CD8-positive, alpha-beta memory T cell (primary cell): ENCODE measurements at places on chromosomes 1 and 21.

- DNase-seq: no peak
Observed at GRCh38 chr1:30812076-30812475, 54.5 kb upstream of the LAPTM5 start.

GRCh38 chr21:14977814-14978213, 87.0 kb downstream of the NRIP1 start:
- DNase-seq: no peak

DNA sequence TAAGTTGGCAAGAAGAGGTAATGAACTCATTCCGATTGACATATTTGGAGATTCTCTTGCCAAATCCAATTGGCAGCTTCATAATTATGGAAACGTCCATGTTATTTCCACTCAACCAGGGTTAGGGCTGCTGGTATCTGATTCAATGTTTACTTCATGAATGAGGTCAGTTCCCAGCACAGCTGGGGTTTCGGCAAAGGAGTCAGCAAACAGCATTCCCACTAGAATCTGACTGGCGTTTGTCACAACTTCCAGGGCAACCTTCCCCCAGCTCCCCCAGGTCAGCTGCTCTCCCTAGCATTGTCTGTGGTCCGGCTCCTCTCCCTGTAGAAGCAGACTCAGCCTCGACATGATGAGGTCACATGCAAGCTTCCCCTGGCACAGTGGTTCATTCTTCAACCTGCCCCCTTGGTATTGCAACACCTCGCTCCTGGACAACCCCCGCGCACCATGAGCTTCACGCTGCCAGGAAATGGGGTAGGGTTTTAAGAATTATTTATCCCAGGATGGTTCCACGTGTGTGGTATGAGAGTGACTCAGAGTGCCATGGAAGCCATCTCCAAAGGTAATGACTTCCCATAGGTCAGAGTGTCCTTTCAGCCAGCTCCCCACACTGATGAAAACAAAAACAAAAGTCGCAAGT, 100.7 kb upstream of the SLC25A33 start:
- no peak for DNase-seq

- no peak for DNase-seq
Observed at GRCh38 chr1:98232678-98233077, 311.8 kb upstream of the DPYD start.

DNA sequence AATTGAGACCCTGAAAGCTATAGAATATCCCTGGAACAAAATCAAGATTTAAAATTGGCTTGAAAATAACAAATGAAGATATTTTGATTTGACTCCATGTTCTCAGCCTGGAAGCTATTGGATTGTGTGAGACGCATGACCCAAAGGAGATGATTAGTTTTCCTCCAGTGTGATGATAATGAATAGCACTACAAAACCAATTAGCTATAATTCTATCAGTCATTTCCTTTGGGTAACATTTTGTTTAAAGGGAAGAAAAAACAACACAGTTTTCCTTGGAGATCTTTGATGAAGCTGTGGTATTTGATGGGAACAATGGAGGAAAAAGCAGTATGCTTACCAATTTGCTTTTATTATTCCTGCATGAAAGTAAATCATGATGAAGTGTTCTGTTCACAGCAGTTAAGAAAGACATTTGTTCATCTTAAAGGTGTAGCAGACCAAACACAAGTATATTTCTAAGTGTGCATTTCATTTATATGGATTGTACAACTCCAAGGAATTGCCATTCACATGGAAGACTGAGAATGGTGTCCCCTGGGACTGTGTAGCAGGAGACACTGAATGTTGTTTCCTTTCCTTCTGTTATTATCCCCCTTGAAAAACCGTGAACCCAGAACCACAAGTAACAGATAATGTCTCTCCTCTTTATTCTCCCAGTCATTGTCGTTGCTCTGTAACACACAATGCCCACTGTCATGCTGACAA, 111.4 kb downstream of the CACHD1 start:
- no peak for DNase-seq

- DNase-seq: no peak
Observed at GRCh38 chr1:219247441-219247840, 73.8 kb downstream of the LYPLAL1 start.

DNA sequence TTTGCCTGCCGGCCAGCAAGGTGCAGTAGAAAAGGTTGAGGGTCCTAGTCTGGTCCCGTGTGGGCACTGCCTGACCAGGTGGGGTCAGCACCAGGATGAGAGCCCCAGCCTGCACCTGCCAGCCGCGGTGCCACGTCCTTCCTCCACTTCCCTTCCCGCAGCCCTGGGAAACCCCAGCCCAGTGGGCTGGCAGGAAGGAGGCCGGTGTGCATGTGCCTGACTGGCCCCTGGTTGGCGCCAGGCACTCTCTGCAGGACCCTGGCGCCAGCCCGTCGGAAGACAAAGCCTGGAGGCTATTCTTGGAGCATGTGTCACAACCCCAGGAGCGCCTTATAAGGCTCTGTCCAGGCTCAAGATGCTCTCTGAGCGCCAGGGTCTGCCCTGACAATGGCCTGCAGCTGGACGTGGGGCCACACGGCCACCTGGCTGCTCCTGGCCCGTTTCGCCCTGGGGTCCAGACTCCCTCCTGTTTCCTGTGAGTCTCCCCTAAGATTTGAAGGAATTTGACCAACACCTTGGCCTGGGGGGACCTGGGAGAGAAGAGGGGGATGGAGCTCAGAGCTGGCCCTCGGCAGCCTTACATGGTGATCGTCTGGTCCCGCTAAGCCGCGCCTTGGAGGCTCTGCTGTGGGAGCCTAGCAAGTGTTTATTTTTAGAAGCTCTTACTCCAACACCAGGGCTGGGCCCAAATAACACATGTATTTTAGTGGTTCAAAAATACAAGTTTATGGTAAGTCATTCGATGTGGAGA, 31.9 kb upstream of the POFUT2 start:
- no peak for DNase-seq

- DNase-seq: no peak
Observed at GRCh38 chr1:248752161-248753028, 3.2 kb downstream of the LYPD8 start.

GRCh38 chr1:161497961-161498360, 7.3 kb upstream of the FCGR2A start:
- no peak for DNase-seq

DNA sequence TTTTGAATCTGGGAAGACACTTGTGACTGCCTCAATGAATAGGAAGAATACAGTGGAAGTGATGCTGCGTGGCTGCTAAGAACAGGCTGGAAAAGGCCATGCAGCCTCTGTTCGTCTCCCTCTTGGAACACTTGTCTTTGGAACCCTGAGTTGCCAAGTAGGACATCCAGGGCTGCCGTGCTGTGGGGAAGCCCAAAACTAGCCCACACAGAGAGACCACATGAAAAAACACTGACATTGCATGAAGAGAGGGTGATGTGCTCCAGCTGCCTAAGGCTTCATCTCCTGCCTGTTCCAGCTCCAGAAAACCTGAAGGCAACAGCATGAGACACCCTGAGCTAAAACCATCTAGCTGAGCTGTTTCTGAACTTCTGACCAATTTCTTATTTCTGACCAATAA, 61.1 kb upstream of the GNG4 start:
- no peak for DNase-seq

DNA sequence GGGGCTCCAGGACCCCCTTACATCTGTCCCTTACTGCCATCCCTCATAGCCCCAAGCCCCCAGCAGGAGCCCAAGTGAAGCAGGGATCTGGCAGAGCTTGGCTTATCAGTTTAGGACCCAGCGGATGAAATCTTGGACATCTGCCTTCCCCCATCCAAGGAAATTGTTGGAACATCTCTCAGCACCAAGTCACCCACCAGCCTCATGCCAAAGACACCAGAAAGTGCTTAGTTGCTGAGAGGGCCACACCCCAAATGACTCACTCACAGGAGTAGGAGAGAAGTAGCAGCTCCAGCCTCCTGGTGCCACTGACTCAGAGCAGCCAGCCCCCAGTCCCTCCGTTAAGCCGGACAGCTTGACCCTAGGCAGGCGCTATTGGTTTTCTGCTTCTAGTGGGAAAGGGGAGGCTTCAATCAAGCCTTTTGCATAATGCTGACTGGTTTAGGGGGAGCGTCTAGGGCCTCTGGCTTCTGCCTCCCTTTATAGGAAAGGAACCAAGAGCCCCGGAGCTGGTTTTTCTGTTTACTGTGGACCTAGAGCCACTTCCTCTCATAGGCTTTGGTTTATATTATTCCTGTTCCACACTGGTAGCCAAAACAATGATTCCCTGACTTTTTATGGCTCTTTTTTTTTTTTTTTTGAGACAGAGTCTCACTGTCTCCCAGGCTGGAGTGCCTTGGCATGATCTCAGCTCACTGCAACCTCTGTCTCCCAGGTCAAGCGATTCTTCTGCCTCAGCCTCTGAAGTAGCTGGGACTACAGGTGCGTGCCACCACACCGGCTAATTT, 114.2 kb upstream of the IPO9 start:
- no peak for DNase-seq

GRCh38 chr1:175000697-175001187, 995 bp downstream of the CACYBP start:
- DNase-seq: no peak

GRCh38 chr1:31869449-31869848, 53.6 kb upstream of the SPOCD1 start:
- DNase-seq: no peak

GRCh38 chr1:59543211-59543668, 246.3 kb downstream of the FGGY start:
- no peak for DNase-seq

GRCh38 chr1:11924334-11925195, 1.7 kb downstream of the KIAA2013 start:
- no peak for DNase-seq
